ENCODE measurements at places on chromosomes 7 and 10. TPM values are rescaled to one million over a fixed set of nuclear protein-coding genes. Genes with fewer than 3 reads are reported as not detected.

The ZSCAN21 gene
- total RNA-seq = 10.3 TPM

The PPRC1 gene
- 13.8 TPM for total RNA-seq

The AKR1D1 gene
- total RNA-seq = not detected

The EPDR1 gene
- 62.4 TPM for total RNA-seq

The CFAP46 gene
- 14.3 TPM for total RNA-seq

The GALNT17 gene
- 50.9 TPM for total RNA-seq

The PRKCQ gene
- 9.0 TPM for total RNA-seq

The NANOS1 gene
- 9.3 TPM for total RNA-seq

The ADCYAP1R1 gene
- total RNA-seq = 88.8 TPM

The CUBN gene
- total RNA-seq = 7.2 TPM

The TAC1 gene
- total RNA-seq = 14.3 TPM

The CC2D2B gene
- total RNA-seq = 3.0 TPM

Data from spinal cord (tissue), 10 donors.